Stimulated activated CD8-positive, alpha-beta memory T cell treated with anti-CD3 and anti-CD28 coated beads, Interleukin-4, amount 100 ng/mL, for 4 hours (primary cell): ENCODE measurements at places on chromosomes 3 and 15.

- no peak for DNase-seq
Observed at GRCh38 chr3:73614419-73614818, 10.3 kb downstream of the PDZRN3 start.

- no peak for DNase-seq
Observed at GRCh38 chr15:50307799-50308198, 42.3 kb upstream of the HDC start.

- no peak for DNase-seq
Observed at GRCh38 chr3:110198717-110199587, 861.6 kb upstream of the DPPA4 start.

DNA sequence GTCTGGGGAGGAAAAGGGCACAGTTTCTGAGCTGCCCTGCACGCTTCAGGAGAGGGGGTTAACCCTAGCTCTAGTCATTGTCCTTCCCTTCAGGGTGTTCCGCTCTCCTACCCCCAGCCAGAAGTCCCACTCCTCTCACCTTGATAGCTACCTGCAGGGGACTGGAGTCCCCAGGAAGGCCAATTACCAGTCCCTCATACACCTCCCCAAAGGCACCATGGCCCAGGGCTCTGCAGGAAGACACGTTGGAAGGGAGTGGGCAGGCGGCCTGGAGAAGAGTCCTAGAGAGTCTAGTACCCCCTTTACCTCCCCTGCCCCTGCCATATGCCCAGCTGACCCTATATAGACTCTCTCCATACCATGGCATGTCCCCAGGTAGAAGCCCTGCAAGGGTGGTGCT, 7.9 kb downstream of the LTK start:
- no peak for DNase-seq

DNA sequence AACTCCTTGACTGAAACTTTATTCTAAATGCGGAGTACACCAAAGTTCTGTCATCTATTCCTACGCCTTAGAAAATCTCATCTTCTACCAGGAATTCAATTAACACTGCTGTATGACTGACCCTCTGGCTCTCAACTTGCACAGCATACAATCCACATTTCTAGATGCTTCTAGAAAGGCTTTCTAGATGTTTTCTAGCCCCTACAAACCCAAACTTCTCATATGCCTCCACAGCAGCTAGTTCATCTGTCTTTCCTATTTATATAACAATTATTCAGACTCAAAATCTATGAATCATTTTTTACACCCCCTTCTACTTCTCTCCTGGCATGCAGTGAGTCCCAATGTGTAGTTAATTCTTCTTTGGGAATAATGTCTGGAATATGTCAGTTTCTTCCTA, 13.2 kb downstream of the INO80 start:
- no peak for DNase-seq

- no peak for DNase-seq
Observed at GRCh38 chr3:8619548-8619947, 25.1 kb downstream of the SSUH2 start.

- DNase-seq = no peak
Observed at GRCh38 chr3:131712662-131713061, 209.9 kb upstream of the MRPL3 start.

- DNase-seq = no peak
Observed at GRCh38 chr15:42080919-42081830, 13.2 kb downstream of the PLA2G4D start.

DNA sequence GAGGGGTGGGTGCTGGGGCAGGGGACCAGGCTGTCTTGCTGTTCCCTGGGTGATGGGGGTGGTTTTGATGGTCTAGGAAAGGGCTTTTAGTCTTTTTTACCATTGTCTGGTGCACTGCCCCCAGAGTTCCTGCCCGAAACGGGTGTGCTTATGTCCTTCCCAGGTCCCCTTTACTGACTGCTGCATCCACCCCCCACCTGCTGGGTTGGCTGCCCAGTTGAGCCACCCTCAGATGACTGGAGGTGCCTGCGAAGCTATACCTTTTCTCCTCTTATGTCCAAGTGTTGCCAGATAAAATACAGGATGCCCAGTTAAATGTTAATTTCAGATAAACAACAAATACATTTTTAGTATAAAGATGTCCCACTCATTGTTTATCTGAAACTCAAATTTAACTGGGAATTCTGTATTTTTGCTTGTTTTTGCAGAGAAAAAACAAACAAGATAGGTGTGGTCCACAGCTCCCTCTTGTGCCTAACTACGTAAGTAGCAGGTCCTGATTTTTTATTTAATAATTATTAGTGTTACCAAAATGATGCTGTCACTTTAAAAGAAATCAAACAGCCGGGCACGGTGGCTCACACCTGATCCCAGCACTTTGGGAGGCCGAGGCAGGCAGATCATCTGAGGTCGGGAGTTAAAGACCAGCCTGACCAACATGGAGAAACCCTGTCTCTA, 6.1 kb upstream of the RPP14 start:
- DNase-seq = no peak

- no peak for DNase-seq
Observed at GRCh38 chr15:28184166-28184565, 85.1 kb upstream of the OCA2 start.

DNA sequence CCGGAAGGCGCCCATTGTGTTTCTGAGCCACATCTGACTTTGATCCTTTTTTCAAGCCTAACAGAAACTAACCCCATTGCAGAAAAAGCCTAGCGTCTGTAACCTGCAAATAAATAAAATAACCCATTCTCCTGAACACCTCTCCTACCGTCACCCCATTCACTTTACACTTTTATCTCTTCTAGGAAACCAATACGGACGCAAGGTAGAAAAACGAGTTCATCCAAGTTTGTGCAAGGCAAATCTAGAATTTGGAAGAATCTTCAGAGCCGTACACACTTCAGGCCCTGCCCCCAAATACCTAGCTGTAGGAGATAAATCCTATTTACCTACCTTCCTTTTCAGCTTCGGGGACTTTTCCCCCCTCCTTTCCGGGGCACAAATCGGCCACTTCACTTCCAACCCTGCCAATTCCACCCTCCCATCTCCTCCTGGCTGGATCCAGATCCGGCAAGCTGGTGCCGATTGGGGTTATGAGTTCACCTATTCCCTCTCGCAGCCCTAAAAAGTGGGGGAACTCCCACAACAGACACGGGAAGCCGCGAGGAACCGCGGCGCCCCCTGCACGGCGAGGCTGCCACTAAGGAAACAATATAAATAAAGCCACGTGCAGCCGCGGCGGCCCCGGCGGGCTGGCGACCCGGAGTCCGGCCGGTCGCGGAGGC, 987 bp downstream of the PRTG start:
- no peak for DNase-seq

GRCh38 chr15:74383695-74384565, 16.5 kb upstream of the CYP11A1 start:
- peak; percentile 68 for DNase-seq

DNA sequence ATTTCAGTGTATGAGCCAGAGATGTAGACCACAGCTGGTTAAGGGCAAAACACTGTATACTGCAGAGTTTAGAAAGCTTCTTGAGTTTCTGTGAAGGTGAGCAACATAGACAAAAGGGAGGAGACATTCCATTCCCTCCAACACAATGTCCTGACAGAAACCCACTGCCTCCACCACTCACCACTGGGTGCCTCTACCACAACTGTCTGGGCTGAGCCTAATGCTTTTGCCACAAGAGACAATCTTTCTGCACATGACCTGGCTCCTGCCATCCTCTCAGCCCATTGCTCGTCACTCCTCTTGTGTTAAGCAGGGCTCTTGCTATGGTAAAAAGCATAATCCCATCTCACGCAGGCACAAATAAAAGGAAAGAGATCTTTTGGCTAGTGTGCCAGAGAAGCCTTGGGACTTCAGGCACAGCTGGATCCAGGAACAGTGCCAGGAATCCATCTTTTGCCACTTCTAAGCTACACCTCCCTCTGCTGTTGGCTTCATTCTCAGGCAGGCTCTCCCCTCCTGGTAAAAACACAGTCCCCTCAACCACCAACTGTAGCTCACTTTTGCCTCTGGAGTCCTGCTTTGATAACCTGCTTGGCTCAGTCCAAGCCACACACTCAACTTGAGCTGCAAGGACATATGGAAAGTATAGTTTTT, 140.6 kb upstream of the PRR20G start:
- DNase-seq = no peak

DNA sequence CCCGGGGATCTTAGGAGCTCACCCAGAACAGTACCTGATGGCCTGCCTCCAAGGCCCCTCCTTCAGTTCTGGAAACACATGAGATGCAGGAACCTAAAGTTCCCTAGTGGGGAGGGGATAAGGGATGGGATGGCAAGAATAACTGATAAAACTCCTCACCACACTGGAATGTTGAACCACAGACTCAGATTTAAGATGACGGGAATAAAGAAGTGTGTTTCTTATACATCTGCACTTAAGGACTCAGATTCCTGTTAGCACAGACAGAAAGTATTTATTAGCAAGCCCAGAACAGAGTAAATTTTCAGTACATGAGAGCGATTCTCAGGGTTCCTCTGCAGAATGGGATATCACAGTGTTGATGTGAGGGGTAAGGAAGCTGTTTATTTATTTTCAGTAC, 245.2 kb downstream of the TLE3 start:
- no peak for DNase-seq

- DNase-seq = peak; percentile 24
Observed at GRCh38 chr3:13657660-13658435, 108.9 kb downstream of the FBLN2 start.

DNA sequence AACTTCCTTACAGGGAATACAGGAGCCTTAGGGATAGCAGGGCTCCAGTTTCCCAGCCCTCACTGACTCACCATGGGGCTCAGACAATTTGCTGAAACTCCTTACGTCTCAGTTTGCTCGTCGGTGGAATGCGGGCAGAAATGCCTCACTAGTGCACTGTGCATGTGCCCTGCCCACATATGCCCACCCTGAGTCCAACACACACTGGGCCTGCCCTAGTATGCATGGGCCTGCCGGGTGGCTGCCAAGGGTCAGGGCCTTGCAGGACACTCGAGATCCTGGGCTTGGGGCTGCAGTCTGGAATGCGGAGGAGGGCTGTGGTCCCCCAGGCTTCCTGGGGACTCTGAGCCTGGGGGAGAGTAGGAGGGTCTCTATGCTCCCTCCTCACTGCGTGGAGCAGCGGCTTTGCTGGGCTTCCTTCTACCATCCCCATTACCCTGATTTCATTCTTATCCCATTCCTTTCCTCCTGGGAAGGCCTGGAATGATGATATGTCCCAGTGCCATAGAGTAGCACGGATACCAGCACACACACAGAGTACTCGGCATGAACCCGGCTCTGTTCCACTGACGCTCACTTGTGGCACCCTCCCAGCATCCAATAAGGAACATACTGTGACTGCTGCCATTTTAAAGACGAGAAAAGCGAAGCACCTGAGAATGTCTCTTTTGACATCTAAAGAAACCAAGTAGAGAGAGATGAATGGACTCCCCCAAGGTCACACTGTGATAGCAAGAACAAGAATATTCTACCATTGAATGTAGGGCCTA, 124.2 kb downstream of the ASB7 start:
- DNase-seq = no peak

DNA sequence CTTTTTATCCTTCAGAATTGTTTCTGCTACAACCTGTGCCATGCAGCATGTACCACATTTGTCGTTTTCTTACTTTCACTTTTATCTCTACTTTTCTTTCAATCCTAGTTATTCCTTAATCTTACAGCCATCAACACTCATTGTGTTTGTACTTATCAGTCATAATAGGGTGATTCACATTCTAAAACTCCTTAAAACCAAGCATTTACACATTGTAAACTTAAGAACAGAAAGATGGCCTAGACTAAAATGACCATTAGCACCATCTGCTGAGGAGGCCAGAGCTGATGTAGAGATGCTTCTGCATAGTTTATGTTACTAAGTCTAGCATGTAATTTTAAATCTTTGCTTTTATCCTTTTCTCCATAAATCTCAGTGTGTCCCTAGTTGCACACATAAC, 25.5 kb downstream of the EIF2AK4 start:
- DNase-seq = no peak

DNA sequence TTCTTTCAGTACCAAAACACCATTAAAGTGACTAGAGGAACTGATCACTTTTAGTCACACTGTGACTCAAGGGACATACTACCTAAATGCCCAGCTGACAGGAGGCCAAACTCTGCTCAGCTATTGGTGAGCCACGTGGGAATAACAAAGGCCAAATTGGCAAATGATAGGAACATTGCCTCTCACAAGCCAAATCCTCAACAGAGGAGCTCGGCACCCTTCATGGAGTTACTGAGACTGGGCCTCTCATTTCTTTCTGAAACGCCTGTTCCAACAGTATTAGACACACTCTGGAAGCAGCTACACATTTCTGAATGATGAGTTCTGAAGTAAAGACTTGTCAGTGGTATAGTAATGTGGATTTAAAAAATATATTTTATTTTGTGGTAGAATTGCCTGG, 166.0 kb upstream of the COL8A1 start:
- no peak for DNase-seq

- no peak for DNase-seq
Observed at GRCh38 chr3:104631254-104631653, 735.5 kb upstream of the ALCAM start.

DNA sequence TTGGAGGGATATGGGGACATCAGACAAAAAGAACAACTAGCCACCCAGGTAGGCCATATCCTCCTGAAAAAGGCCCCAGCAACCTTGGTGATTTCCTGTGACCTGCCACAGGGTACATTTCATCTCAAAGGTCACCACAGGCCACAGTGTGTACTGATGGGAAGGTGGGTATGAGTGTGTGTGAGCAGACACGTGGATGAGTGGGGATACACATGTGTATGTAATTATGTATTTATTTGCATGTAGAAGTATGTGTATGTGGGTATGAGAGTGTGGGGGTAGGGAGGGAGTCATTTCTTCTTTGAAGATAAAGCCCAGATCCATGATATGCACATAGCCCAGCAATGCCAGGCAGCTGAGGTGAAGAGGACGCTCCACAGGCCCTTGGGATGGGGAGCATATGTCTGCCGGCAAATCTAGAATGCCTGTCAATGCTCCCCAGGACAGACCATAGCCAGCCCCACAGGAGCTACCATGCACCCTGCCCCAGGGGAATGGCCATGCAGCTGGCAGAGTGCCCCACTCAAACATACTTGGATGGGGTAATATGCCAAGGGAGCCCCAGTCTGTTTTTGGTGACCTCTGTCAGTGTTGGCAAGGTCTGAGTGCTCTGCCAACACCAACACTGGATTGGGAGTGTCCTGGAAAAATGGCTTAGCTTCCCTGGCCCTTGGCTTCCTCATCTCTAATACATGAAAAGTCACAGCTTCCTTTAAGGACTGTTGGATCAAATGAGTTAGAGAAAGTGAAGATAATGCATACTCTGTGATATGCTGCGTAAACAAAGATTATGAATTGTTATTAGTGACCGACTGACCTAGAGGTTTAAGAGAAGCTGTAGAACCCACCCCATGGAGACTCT, 42.4 kb downstream of the RAB6B start:
- DNase-seq = no peak

- DNase-seq = no peak
Observed at GRCh38 chr3:3817865-3818264, 18.6 kb downstream of the LRRN1 start.

GRCh38 chr15:63256433-63257274, 20.8 kb upstream of the APH1B start:
- no peak for DNase-seq

DNA sequence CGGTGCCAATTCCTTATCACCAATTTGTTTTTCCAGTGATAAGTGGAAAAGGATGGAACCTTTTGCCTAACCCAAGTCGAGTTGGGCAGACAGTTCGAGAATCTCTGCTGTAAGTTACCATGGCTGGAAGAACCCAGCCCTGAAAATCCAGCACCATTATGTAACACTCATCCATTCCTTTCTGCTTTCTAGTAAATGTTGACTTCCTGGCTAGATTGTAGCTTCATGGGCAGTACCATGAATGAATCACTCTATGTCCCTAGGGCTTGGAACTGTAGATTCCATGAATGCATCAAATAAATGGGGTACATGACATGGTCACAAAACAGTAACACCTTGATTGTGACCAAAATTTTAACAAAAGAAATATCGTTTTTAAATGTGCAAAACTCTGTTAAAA, 14.0 kb downstream of the CHCHD4 start:
- no peak for DNase-seq
